Cerebellar cortex (tissue), 1 donor: ENCODE measurements at places on chromosomes 16 and 17.

- no peak for DNase-seq
These were observed 23.9 kb upstream of the KLHDC4 start for GRCh38 chr16:87789437-87790291.

GRCh38 chr17:12815642-12816141, 26.4 kb downstream of the ARHGAP44 start:
- DNase-seq, result no peak

- no peak for DNase-seq
These were observed 314.2 kb downstream of the CPPED1 start for GRCh38 chr16:12489357-12489990.

DNA sequence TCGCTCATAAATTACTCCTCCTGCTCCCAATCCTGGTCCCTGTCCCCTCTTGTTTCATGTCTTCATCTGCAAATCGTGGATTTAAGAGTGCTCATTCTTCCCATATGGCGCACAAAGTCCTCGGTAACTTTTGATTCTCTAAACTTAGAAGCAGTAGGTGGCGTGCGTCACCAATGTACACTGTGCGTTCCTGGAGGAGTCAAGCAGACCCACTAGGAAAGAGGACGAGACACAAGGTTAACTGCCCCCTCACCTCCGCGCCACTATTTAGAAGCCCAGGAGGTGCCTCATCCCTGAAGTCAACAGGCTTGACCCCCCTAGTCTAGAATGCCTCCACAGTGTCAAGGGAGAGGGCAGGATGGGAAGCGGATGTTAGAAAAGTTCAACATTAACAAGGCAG, 2.9 kb downstream of the SLC13A5 start:
- no peak for DNase-seq

DNA sequence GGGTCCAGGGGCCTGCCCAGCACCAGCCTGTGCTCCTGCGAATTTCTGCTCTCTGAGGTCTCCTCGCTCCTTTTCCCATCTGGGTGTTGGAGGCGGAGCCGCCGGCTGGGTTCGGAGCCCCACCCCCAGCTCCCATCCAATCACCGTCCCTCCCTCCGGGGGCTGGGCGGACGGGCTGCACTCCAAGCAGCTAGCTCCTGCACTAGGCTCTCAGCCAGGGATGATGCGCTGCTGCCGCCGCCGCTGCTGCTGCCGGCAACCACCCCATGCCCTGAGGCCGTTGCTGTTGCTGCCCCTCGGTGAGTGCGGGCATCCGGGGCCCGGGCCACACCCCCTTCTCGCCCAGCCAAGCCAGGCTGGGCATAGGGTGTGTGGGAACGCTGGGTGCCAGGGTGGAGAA, at the start of gene NRN1L:
Gene NRN1L, plus strand, starts transcription at position 202 of the 400 bp plus-strand sequence. Its CDS starts 19 bp downstream, at position 221.
- DNase-seq, result peak; percentile 88

DNA sequence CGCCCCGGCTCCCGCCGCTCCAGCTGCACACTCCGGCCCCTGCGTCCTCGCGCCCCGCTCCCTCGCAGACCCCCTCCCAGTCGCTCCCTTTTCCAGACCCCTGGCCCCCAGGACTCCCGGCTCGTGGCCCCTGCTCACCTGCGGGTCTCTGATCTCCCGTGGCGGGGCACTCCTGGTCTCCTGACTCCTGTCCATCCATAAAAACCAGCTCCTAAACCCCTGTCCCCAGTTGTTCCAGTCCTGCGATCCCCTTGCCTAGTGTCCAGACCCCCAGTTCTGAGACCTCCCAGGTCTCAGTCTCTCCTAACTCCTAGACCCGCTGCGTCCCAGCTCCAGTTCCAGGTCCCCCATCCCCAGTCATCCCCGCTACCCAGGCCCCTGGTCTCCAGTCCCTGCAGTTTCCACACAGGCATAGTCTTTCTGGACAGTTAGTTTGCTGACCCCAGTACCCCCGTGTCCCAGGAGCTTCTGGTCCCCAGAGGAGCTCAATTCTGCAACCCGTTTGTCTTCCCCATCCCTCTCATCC, 379 bp downstream of the SNX29 start:
- peak; percentile 25 for DNase-seq
